ENCODE measurements at places on chromosomes 5 and 9.

- DNase-seq: no peak
Observed at GRCh38 chr5:110623874-110624273, 102.6 kb downstream of the TMEM232 start.

DNA sequence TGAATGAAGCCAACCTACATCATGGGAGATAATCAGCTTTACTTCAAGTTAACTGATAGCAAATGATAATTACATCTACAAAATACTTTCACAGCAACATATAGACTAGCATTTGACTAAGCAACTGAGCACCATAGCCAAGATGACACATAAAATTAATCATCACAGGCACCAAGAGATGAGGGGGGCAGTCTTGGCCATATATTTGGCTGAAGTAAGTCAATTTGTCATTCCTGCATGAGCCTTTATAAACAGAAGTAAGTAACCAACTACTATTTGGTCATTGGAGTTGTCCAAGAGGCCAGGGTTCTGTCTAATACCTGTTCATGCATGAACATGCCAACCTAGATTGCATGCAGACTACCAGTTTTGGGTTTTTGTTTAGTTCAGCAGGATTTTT lies 53.6 kb downstream of the PDCD1LG2 start:
- no peak for DNase-seq

DNA sequence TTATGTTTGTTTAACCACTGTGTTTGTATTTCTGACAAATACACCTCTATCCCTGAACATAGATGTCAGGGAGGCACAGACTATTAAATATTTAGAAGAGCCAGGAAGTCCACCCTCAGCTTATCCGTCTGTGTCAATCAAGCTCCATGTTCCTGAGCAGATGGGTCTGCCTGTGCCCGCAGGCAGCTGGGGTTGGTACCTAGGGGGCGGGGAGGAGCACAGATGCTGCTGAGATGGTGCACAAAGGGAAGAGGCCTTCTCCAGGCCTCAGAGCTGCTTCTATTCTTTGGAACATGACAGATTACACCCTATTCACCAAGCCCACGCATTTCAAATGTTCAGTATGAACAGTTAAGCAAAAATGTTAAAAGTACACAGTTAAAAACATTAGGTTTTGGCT lies 142.1 kb downstream of the EPB41L4A start:
- DNase-seq: no peak

- no peak for DNase-seq
Observed at GRCh38 chr5:61465066-61465465, 133.0 kb downstream of the ZSWIM6 start.

GRCh38 chr5:16924206-16924605 lies 11.9 kb downstream of the MYO10 start:
- no peak for DNase-seq

DNA sequence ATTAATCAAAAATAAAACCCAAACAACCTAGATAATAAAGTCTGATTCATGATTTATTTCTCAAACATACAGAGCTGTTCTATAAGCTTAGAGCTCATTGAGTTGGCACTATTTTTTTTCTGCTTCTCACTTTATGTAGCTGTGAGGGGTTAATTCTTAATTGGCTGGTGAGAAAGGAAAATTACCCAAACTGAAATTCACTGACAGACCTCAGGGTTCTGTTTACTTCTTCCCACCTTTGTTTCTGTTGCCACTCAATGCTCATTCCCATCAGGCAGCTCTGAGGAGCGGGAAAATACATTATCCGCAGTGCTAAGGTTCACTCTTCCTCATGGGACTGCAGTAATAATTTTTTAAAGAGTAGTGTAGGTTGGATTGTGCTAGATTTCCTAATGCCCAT lies 139.9 kb downstream of the KCTD16 start:
- DNase-seq: no peak

- DNase-seq: no peak
Observed at GRCh38 chr5:119280380-119280779, 75.4 kb upstream of the TNFAIP8 start.

DNA sequence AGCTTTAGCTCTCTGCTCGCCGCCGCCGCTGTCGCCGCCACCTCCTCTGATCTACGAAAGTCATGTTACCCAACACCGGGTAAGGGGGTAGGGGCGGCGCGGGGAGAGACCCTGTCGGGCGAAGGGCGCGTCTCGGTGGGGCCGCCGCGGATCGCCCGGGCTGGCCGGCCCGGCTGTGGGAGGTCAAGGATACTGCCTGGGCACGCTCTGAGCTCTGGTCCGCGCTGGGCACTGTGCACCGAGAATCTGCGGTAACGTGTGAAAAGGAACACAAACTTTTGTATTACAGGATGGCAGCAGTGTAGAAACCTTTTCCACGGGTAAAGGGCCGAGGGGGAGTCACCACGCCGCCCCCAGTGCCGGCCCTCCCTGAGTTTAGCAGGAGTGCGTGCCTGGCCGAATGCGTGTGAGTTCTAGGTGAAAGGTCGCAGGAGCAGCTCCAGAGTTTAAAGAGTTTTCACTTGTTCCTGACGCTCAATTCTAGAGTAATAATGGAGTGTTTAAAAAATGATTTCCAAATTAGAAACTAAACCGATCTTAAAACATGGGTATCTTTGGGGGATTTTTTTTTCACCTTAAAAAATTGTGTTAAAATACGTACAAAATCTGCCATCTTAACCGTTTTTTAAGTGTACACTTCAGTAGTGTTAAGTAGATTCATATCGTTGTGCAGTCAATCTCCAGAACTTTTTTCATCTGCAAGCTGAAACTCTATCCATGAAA lies at the start of gene HSDL2:
Gene HSDL2 (plus strand): TSS at position 7 of the 723 bp plus-strand sequence. CDS start 56 bp downstream, at position 63.
- DNase-seq: no peak
